Epithelial cell of proximal tubule (primary cell): ENCODE measurements at places on chromosomes 12 and 14. TPM values are rescaled to one million over a fixed set of nuclear protein-coding genes. Genes with fewer than 3 reads are reported as not detected.

DNA sequence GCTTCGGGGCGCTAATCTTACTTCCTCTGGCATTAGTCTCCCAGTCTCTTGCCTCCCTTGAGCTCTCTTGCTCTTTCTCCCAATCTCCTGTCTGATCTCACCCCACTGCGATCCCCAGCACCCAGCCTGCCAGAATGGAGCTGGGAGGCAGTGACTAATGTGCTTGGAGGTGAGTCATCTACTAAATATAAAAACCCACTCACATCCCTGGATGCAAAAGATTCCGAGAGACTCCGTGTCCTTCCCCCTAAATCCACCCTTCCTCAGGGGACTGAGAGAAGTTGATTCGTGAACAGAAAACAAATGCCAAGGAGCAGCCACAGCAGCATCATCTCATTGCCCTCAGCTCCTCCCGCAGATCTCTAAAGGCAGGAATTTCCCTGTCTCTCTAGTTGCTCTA, 45.7 kb upstream of the KCNA5 start:
- peak; percentile 23 for DNase-seq

The ATXN3 gene
- total RNA-seq = 15.0 and 23.1 TPM in 2 replicates

- no peak for DNase-seq
Measured at GRCh38 chr12:100826323-100826722, 31.7 kb downstream of the ANO4 start.

DNA sequence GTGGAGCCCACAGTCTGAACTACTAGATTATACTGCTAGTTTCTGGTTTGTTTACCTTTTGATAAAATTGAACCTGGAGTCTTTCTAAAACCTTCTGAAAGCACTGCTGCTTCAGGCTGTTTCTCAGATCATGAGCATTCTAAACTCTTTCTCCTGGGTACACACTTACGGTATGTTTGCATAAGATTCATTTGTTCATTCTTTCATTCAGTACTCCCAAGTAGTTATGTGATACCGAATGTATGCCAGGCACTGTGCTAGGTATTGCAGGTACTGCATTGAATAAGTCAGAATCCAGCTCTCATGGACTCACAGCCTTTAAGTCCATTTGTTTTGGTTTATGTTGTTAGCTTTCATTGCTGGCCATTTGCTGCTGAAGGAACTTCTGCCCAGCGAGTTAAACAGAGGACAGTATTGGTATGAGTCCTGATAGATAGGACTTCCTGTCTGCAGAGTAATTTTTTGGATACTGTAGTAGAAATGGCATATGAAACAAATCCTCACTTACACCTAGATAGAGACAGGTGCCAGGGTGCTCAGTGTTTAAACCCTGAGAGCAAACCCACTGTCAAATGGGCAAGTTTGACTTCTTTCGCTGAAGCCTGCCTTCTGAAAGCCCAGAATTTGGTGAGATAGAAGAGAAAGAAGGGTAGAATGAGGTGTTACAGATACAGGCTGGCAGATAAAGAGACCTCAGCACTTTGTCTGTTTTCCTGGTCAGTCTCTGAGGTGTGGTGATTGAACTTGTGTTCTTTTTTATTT, 2.1 kb downstream of the SUSD6 start:
- no peak for DNase-seq

DNA sequence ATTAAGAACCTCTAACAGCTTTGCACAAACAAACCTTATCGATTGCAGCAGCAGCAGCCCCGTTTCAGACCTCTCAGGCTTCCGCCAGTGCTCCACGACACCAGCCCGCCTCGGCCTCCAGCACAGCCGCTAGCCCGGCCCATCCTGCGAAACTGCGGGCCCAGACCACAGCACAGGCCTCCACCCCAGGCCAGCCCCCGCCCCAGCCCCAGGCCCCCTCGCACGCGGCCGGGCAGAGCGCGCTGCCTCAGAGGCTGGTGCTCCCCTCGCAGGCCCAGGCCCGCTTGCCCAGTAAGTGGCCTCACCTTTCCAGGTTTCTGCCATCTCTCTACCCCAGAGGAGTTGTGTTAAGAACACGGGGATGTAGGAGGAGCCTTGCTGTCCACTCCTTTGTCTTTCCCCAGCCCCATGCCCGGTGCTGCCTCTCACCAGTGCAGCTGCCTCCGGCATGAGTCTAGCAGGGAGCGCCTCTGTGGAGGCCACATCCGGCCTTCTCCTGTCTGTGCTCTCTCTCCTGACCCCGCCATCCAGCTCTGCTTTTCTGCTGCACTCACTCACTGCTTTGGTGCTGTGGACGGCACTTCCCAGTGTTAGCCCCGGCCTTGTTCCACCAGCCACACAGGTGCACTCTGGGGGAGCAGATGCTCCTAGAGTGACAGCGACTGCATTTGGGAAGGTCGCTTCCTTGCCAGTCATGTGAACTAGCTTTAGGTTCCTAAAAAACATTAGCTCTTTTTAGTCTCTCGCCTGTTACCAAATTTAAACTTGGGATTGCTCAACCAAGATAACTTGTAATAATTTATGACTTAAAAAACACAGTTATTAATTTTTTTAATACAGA, 71.5 kb downstream of the EP400 start:
- DNase-seq = no peak

The MYF5 gene
- not detected in 2 replicates for total RNA-seq

GRCh38 chr12:80829767-80830166, 108.0 kb downstream of the LIN7A start:
- no peak for DNase-seq

- no peak for DNase-seq
Measured at GRCh38 chr14:76910371-76910890, 84.2 kb downstream of the LRRC74A start.

The VWF gene
- 0.06 and 0.07 TPM in 2 replicates for total RNA-seq

- DNase-seq = no peak
Measured at GRCh38 chr12:24491968-24492367, 456.9 kb downstream of the BCAT1 start.

- no peak for DNase-seq
Measured at GRCh38 chr14:52522581-52523345, 29.5 kb downstream of the TXNDC16 start.

- no peak for DNase-seq
Measured at GRCh38 chr14:31280871-31281220, 73.3 kb upstream of the HECTD1 start.

- no peak for DNase-seq
Measured at GRCh38 chr14:65961004-65961403, 525.2 kb upstream of the CCDC196 start.

The TAS2R42 gene
- total RNA-seq = not detected in 2 replicates

DNA sequence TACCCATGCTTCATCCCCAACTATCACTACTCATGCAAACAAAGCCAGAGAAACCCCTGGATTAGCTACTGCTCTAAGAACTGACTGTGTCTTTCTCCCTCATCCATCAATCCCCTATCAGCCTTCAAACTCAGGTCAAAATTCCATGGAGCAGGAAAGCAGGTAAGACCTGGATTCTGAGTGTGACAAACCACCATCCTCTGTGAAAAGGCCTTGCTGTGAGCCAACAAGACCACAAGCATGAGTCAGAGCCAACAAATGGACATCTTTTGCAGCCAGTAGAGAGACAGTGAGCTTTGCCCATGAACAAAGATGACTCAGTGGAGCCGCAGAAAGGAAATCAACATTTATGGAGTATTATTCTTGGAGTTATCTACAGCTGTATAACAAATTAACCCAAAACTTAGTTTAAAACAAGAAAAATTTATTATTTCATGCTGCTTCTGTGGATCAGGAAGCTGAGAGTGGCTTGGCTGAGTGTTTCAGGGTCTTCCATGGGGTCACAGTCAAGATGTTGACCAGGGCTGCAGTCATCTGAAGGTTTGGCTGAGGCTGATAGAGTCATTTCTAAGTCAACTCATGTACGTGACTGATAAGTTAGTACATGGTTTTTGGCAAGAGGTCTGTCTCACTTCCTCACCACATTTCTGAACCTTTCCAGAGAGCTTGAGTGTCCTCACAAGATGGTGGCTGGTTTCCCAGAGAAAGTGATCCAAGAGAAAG, 61.1 kb downstream of the PITPNM2 start:
- DNase-seq = peak; percentile 85

The ZNF140 gene
- total RNA-seq = 9.0 and 9.5 TPM in 2 replicates

The MAGOHB gene
- 30.8 and 35.8 TPM in 2 replicates for total RNA-seq

The SLC6A12 gene
- 0.07 TPM in 1 of 2 replicates, not detected in the other for total RNA-seq

GRCh38 chr12:30885321-30885720, 41.2 kb upstream of the TSPAN11 start:
- no peak for DNase-seq
